Karpas-422 (cell line): ENCODE measurements at places on chromosomes 3 and 15. TPM values are rescaled to one million over a fixed set of nuclear protein-coding genes. Genes with fewer than 3 reads are reported as not detected.
A peak's percentile ranks its signal among the peaks of the same experiment; 100 is the strongest.

The CHRNA7 gene
- total RNA-seq = not detected in 2 replicates

The SUCNR1 gene
- total RNA-seq = not detected in 2 replicates

DNA sequence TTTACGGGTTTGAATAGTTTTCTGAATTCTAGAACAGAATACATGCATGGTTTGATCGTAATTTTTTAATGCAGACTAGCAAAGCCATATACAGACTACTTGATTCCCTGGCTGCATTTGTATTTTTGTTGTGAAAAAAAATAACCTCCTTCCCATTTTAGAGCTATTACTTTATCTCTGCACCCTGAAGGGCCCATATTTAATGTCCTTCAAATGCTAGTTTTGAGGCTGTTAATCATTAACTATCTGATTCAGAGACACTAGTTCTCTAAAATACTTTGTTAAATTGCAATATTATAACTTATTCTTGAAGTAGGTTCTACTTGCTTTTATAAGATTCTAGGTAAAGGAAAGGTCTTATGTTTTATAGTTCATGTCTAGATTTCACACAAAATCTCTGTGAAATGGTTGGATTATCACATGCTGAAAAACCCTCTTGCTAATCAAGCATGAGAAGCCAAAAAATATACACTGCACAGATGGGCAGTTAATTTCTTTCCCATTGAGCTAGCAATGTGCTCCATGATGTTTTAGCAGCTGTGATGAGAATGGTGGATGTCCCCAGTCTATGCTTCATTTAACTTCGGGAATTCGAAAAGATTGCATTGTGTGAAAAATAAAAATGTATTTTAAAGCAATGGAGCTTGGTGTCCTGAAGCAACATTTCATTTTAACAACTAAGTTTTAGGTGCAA, 634.0 kb upstream of the BCHE start:
- H3K4me3 ChIP-seq = no peak overlapping the region
- no peak overlapping the region for H3K27ac ChIP-seq
- H3K27me3 ChIP-seq = 0 out of 2 replicates have a peak, but pooled peaks cover 3% of the 10 kb centered on the region
- no peaks in the 10 kb centered on the region for H3K4me1 ChIP-seq

DNA sequence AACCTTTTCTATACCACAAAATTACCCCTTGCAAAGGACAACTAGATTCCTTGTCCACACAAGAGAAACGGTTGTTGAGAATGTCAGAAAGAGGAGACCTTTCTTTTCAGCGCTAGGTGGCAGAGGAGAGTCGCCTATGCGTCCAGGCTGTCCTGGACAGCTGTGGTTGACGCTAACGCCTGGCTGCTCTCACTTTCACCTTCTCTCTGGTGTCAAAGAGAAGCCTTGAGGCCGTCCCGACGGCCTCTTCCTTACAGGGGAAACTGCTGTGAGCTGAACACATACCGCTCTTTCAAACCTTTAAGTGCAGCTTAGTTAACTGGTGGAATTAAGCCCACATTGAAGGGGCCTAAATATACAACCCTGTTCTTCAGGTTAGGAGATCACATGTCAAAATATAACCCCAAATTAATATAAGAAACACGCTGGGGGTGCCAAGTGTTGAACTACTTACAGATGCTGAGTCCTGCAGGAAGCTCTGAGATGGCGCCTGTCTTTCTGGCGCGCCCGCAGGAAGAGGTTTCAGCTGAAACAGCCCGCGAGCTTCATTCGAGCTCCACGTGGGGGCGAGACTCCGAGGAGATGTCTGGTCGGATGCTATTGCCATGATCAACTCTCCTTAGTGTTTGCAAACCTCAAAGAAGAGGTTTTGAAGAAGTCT, 26.1 kb upstream of the KBTBD8 start:
- H3K36me3 ChIP-seq = no peaks in the 10 kb centered on the region
- no peaks in the 10 kb centered on the region for H3K27me3 ChIP-seq
- DNase-seq = peak; percentile 94
- H3K27ac ChIP-seq = peak overlapping the region; percentile 76

The NR2F2 gene
- not detected in 2 replicates for total RNA-seq

DNA sequence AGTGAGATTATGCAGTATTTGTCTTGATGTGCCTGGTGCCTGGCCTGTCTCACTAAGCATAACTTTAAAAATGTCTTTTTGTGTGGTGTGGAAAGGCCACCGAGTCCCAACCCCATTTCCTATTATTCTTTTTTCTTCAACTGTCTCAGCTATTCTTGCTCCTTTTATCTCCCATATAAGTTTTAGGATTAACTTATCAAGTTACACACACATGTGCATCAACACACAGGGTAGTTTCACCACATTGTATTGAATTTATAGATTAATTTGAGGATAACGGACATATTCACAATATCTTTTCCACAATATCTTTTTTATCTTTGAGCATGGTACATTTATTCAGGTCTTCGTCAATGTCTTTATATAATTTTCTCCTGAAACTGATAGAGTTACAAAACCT, 127.6 kb downstream of the RYR3 start:
- no peak overlapping the region for H3K4me3 ChIP-seq
- no peak overlapping the region for H3K27ac ChIP-seq
- no peak for DNase-seq
- no peaks in the 10 kb centered on the region for H3K4me1 ChIP-seq
- no peaks in the 10 kb centered on the region for H3K36me3 ChIP-seq

- peak overlapping the region; percentile 96 for H3K27ac ChIP-seq
- no peaks in the 10 kb centered on the region for H3K36me3 ChIP-seq
- H3K4me1 ChIP-seq = peaks cover 98% of the 10 kb centered on the region
- H3K4me3 ChIP-seq = peak overlapping the region; percentile 8; the same call in 1 of the 2 replicates
- no peaks in the 10 kb centered on the region for H3K27me3 ChIP-seq
Measured at GRCh38 chr15:85479071-85479647, 98.8 kb downstream of the AKAP13 start.

GRCh38 chr3:127411083-127411727, 123.4 kb upstream of the PRR20G start:
- no peak for DNase-seq
- H3K27ac ChIP-seq = no peak overlapping the region
- H3K4me3 ChIP-seq = no peak overlapping the region
- no peaks in the 10 kb centered on the region for H3K36me3 ChIP-seq
